ENCODE measurements at places on chromosomes 11 and 22.

DNA sequence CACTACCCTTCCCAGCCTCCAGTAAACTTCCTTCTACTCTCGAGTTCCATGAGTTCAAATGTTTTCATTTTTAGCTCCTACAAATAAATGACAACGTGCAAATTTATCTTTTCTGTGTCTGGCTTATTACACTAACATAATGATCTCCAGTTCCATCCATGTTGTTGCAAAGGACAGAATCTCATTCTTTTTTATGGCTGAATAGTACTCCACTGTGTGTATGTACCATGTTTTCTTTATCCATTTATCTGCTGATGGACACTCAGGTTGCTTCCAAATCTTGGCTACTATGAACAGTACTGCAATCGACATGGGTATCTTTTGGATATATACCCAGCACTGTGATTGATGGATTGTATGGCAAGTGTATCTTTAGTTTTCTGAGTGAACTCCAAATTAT, 34.5 kb downstream of the FCHSD2 start:
- no peak for DNase-seq

DNA sequence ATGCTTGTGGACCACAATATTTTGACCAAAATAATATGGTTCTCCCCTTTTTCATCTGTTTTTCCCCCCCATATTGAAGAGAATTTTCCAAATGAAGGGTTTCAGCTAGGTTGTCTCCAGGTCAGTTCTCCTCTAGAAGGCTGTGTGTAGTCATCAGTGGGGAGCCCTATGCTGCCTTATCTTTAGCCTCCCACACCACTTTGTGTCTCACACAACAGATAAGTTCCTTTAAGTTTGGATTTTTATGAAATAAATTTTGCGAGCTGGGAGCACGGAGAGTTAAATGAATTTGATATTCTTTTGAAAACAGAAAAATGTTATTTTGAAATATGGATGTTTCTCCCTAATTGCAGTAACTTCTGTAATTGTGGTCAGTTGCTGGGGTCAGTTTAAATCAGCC, 28.9 kb downstream of the PAX6 start:
- DNase-seq: no peak

- DNase-seq: no peak
Measured at GRCh38 chr11:102522312-102523188, 8.0 kb downstream of the MMP7 start.

DNA sequence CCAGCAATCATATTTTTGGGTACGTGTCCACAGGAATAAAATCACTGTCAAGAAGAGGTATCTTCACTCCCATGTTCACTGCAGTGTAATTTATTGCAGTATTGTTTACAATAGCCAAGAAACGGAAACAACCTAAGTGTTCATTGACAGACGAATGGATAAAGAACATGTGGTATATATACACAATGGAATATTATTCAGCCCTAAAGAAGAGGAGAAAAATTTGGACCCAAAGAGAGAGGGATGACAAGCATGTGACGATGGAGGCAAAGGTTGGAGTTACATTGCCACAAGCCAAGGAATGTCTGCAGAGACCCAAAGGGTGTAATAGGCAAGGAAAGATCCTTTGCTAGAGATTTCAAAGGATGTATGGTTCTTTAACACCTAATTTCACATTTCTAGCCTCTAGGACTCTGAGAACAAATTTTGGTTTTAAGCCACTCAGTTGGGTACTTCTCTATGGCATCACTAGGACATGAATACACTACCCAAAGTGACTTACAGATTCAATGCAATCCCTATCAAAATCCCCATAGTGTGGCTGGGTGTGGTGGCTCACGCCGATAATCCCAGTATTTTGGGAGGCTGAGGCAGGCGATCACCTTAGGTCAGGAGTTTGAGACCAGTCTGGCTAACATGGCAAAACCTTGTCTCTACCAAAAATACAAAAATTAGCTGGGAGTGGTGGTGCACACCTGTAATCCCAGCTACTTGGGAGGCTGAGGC, 31.1 kb upstream of the TOP3B start:
- DNase-seq: no peak

- no peak for DNase-seq
Measured at GRCh38 chr11:30717641-30718040, 131.5 kb upstream of the MPPED2 start.

Data from activated T-helper 9 cell treated with anti-CD3 and anti-CD28 coated beads, Interleukin-2, amount 50 U/mL, for 16 hours (primary cell).